ENCODE measurements at places on chromosomes 1 and 21.

GRCh38 chr1:90513956-90514355 lies 203.1 kb downstream of the BARHL2 start:
- no peak for DNase-seq

DNA sequence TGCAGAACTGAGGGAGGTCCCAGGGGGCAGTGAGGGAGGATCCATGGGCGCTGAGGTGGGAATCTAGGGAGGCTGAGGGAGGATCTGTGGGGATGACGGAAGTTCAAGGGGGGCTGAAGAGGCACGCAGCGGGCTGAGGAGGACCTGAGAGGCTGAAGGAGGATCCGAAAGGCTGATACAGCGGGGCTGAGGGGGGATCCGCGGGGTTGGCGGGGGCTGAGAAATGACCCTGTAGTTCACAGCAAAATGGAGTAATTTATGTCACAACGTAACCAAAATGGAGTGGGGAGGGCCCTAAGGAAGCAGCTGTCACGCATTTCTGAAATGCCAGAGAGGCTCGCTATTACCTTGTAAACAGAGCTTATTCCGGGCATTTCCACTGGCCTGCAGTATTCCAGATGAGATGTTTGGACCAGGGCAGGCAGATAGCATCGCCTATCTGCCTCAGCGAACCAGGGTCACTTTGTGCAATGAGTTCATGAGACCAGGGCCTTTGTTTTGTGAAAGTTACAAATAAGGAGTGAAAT lies 926 bp upstream of the MRPL55 start:
- DNase-seq = no peak

- DNase-seq = no peak
Measured at GRCh38 chr21:16965424-16965823, 547.4 kb upstream of the CXADR start.

GRCh38 chr1:170215072-170215885 lies 69.5 kb downstream of the NTMT2 start:
- no peak for DNase-seq

GRCh38 chr1:247854899-247855545 lies 2.0 kb upstream of the TRIM58 start:
- DNase-seq = no peak

DNA sequence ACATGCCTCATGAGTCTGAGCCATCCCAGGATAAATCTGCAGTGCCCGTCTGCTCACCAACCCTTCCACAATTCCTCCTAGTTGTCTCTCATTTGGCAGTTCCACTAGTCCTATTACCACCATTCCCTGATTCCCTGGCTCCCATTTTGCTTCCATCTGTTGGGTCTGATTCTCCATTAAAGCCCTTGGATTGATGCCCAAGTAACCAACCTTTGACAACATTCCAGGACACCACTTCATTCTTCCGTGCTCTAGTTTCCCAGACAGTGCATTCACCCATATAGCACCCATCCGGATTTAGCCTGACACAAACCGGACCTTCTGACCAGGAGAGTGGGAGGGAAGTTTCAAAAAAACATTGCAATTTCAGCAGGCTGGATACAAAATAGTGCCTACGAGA lies 189.4 kb upstream of the PALMD start:
- DNase-seq = no peak

DNA sequence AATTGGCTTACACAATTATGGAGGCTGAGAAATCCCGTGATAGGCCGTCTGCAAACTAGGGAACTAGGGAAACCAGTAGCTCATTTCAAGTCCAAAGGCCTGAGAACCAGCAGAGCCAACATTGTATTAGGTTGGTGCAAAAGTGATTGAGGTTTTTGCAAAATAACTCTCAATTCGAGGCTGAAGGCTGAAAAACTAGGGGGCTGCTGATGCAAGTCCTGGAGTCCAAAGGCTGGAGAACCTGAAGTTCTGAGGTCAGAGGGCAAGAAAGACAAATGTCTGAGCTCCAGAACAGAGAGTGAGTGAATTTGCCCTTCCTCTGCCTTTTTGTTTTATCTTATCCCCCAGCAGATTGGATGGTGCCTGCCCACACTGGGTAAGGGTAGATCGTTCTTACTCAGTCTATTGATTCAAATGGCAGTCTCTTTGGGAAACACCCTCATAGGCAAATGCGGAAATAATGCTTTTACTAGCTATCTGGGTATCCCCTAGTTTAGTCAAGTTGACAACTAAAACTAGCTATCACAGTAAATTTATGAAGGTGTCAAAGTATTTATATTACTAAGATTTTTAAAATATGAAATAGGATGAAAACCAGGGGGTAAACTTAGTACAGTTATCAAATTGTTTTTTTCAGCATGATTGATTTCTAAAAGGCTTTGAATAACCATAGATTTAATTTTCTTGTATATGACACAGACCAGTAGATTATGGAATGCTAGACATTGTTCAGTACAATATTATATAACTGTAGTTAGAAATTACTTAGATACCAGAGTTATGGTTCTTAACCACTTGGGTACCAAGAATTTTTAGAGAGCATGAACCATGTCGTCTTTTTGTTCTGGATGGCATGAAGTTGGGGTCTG lies 15.4 kb downstream of the RABGAP1L start:
- no peak for DNase-seq

GRCh38 chr1:232613752-232614381 lies 16.1 kb downstream of the SIPA1L2 start:
- no peak for DNase-seq

- DNase-seq = no peak
Measured at GRCh38 chr1:51756290-51756689, 122.2 kb downstream of the NRDC start.

GRCh38 chr1:192485692-192486436 lies 89.7 kb upstream of the RGS1 start:
- no peak for DNase-seq

GRCh38 chr1:113291777-113292602 lies 98.3 kb upstream of the MAGI3 start:
- DNase-seq = no peak

DNA sequence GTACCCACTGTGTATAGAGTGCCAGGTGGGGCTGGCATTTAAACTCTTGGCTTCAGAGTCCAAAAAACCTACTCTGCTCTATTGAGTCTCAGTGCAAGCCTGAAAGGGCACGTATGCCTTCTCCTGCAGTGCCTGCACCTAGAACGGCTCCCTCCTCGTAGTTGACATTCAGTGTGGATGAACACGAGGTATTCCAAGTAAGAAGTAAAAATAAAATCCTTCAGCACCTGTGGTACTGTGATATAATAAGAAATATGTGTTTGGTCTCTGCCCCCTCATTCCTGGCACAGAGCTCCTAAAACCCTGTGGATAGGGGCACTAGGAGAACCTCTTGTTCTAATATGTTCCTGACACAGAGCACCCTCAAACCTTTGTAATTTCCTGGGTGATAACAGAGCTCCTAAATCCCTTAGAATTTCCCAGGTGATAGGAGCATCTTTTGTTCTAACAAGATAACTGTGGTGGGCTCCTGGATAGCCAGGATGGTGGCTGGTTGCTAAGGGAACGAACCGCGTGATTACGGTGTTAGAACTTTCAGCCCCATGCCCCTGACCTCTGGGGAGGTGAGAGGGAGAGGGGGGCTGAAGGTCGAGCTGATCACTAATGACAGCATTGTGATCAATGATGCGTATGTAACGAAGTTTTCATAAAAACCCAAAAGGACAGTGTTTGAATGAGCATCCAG lies 16.8 kb downstream of the UCK2 start:
- DNase-seq = no peak

DNA sequence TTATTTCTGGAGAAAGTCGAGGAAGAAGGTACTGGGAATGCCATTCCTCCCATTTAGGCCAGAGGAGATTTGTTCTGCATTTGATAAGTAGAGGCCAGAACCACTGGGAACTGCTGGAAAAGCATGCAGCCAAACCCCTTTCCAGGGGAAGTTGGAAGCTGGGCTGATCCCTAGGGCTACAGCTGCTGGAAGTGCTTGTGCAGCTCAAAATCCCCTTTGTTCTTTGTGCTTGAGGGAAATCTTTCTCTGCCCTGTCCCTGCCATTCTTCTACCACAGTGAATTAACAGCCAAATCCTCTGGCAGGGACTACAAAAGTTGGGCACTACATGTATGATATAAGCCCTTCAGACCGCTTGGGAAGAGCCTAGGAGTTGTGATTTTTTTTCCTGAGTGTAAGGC lies 734.1 kb downstream of the LRRIQ3 start:
- no peak for DNase-seq

GRCh38 chr1:185722098-185722497 lies 12.1 kb upstream of the HMCN1 start:
- no peak for DNase-seq

- no peak for DNase-seq
Measured at GRCh38 chr1:168220470-168220871, 5.3 kb upstream of the SFT2D2 start.

DNA sequence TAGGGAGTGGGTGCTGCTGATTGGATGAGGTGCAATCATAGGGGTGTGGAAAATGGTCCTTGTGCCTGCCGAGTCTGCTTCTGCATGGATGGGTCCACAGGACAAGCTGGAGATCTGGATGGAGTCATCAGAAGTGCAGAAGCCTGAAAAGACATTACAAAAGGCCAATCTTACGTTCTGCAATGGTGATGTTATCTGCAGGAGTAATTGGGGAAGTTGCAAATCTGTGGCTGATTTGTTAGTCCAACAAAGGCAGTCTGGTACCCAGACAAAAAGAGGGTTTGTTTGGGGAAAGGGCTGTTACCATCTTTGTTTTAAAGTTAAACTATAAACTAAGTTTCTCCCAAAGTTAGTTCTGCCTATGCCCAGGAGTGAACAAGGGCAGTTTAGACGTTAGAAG lies 166.5 kb downstream of the PGBD5 start:
- DNase-seq = no peak

- DNase-seq = no peak
Measured at GRCh38 chr1:229101011-229101871, 169.7 kb upstream of the RAB4A start.

DNA sequence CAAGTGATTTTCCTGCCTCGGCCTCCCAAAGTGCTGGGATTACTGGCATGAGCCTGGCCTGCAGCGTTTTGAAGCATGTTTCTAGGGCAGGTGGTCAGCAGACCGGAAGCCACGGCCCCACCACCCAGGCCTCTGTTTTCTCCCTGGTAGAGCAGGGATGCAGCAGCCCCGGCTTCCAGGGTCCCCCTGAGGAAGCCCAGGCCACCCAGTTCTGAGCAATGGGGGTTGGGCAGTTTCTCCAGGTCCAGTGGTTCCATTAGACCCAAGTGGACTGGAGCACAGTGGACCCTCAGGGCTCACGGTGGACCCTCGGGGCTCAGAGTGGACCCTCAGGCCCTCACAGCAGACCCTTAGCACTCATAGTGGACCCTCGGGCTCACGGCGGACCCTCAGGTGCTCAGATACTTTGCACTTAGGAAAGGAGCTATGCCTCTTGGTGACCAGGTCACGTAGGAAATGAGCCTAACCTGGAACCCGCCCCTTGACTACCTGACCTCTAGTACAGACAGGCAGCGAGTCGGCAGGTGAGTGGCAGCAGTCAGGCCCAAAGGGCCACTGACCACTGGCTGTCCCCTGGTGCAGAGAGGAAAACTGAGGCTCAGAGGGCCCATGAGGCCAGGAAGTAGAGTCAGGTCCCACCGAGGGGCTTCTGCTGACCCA lies 4.6 kb upstream of the FNDC10 start:
- no peak for DNase-seq

DNA sequence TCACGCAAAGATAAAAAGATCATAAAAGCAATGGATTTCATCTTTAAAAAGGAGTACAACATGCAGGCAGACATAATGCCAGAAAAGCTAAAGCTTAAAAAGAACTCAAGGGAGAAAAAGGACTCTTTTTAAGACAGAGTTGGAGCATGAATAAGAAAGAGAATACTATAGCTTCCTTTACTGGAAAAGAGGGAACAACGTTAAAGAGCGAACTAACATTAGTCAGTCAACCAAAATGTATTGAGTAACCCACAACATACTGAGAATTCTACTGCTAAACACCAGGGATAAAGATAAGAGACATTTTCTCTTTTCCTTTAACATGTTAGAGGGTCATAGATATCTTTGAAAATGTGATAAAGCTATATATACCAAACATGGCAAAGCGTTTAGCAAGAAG lies 182.0 kb downstream of the DUSP10 start:
- DNase-seq = no peak

DNA sequence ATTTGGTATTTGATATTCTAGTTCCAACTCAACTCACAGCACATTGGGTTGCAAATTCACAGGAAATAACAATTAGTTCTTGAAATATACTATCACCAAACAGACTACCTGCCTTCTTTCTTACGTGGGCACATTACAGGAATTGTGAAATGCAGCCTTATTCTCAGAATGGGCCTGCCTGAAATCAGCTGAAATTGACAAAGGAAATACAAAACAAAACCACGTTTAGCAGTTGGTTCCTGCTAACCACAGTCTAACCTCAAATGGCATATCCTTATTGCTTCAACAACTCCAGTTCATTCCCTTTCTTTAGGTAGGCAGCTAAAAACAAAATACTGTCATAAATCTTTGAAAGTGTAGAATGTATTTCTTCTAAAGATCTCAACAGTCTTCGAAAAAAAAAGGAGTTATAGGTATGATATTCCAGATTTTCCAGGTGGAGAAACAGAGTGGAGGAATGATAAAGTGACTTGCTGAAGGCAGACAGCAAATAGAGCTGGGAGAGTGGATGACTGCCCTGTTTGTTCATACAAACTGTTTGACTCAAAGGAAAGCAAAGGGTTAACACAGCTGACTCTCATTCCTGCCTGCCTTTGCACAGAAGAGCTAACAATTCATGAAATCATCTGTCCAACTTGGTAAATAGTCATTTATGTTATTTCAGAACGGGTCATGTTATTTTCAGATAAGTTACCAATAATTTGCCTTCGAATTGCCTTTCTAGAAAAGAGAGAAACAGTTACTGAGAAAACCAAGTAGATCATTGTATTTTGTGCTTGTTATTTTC lies 1.6 kb upstream of the GREM2 start:
- DNase-seq = no peak

DNA sequence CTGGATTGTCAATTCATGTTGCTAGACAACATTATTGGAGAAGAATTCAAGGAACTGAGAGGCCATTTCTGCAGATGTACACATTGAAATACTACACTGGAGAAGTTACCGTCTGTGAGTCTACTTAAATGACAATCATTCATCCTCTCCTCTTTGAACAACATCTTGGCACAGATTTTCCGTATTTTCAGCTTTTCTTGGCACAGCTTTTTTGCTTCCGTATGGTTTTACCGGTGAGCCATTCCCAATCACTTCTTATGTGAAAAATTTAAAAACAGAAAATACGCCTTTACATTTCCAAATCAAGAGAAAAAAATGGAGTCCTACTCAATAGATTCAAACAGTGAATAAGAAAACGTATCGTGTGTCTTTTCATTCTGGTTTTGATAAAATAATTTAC lies 1493.7 kb downstream of the AMY1C start:
- no peak for DNase-seq

DNA sequence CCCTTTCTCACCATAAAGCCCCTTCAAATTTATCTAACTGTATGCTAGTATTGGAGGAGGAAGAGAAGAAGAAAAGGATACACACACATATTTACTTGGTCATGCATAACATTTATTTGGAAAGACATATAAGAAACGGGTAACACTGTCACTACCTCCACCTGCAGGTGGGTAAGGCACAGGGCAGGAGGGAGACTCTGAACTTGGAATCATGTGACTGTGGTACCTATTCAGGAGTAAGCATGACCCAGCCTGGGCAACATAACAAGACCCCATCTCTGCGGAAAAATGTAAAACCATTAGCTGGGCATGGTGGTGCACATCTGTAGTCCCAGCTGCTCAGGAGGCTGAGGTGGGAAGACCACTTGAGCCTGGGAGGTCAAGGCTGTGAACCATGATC lies 1.4 kb upstream of the PADI6 start:
- DNase-seq = no peak

- DNase-seq = no peak
Measured at GRCh38 chr1:4660917-4661594, 6.6 kb downstream of the AJAP1 start.

GRCh38 chr1:185788386-185788785 lies 54.2 kb downstream of the HMCN1 start:
- no peak for DNase-seq
